ENCODE measurements at places on chromosomes 4 and X.

DNA sequence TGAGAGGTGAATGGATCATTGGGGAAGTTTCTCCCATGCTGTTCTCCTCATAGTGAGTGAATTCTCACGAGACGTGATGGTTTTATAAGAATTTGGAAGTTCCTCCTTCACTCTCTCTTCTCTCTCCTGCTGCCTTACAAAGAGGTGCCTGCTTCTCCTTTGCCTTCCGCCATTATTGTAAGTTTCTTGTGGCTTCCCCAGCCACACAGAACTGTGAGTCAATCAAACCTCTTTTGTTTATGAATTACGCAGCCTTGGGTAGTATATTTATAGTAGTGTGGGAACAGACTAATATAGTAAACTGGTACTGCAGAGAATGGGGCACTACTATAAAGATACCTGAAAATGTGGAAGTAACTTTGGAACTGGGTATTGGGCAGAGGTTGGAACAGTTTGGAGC lies 7.8 kb upstream of the CTAG2 start:
- DNase-seq: no peak

- DNase-seq: no peak
These were observed 204.4 kb upstream of the MAMLD1 start for GRCh38 chrX:150158554-150159332.

DNA sequence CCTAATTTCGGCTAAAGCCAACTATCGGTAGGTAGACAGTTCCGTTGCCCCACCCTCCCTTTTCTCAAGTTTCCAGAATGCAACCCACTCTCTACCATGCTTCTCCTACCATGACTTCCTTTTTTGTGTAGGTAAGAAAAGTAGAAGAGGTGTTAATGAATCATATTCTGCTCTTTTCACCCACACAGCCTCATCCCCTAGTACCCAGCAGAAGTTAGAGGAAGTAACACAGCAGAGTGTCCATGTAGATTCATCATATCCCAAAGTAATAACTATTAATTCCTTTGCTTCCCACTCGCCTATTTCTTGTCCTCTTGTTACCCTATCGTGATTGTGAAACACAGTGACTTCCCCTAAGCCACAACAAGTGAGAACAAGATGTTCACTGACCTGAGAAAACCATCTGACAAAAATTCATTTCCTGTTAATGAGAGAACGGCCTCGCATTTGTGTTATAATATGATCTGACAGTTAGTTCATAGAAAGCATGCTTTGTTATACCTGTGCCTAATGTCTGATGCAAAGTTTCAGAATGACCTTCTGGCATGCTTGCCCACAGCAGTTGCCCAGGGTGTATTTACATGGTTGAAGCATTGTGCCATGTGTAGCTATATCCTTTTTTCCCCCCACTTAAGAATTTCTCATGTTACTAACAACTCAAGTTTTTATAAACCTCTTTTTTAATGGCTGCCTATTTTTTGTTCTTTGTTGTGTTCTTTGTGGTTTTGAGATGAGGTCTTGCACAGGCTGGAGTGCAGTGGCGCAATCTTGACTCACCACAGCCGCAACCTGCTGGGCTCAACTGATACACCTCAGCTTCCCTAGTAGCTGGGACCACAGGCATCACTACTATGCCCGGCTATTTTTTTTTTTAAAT lies 185.6 kb downstream of the RAP1GDS1 start:
- no peak for DNase-seq

DNA sequence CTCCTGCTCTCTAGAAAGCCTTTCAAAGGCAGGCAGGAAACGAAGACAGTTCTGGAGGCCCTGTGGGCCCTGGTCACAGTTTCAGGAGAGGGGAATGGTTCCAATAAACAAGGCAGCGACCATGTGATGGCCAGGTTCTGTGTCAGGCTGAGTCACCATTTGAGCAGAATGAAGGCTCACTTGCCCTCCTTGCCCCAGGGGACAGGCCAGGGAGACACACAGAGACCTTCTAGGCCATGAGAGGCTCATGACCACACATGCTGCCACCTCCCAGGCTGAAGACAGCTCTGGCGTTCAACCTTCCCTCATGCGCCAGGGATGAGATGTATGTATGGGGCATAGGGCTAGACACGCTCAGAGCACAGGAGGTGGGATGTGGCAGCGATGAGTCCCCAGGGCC lies 22.9 kb upstream of the TRIM2 start:
- DNase-seq: no peak

DNA sequence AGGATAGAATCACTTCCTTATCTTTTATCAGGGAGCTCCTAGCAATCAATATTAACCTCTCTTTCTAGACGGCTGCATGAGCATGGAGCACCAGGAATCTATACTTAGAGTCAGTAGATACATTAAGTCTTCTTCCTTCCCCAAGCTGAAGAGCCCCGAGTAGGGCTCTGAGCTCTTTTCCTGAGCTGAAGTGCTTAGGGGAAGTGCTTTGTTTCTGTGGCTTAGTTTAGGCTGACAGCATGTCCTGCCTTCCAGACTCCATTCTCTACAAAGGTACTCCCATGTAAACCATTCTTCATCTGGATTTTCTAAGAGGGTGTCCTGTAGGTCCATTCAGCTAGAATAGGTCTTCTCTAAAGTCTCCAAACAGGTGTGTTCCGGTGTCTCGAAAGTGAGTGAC lies 127.5 kb upstream of the AFF2 start:
- DNase-seq: no peak

GRCh38 chr4:40669504-40669903 lies 39.8 kb upstream of the RBM47 start:
- DNase-seq: no peak

- DNase-seq: no peak
These were observed 301.7 kb upstream of the CPEB2 start for GRCh38 chr4:14700544-14700943.

- DNase-seq: peak; percentile 49
These were observed 94.9 kb upstream of the TBC1D9 start for GRCh38 chr4:140851032-140851636.

DNA sequence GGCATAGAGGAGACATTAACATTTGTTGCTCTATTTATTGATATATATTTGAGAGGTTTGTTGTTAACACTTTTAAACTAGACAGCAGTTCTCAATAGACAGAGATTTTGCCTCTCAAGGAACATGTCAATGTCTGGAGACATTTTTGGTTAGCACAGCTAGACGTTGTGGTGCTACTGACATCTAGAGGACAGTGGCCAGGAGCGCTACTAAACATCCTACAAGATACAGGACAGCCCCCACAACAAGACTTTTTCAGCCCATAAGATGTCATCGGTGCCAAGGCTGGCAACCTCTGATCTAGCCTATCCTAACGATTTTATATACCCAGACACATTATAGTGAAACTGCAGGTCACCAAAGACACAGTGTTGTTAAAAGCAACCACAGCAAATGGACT lies 18.4 kb upstream of the CTSO start:
- no peak for DNase-seq

GRCh38 chr4:162782096-162782777 lies 384.5 kb downstream of the NAF1 start:
- DNase-seq: no peak

DNA sequence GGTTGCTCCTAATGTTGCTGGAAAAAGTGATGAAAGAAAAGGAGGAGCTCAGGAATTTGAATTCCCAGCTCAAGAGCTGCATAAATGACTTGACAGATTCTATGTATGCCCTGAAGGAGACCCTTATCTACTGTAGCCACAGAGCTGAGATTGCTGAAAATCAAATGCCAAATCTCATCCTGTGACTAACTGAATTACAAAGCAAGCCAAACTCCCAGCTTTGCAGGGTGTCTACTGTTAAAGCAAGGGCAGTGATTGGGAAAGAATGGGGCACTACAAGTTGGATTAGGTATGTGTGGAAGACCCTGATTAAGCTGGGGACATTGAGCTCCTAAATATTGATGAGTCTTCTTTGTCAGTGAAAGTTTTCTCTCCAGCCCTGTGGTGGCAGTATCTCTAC lies 20.8 kb upstream of the SMIM9 start:
- no peak for DNase-seq

DNA sequence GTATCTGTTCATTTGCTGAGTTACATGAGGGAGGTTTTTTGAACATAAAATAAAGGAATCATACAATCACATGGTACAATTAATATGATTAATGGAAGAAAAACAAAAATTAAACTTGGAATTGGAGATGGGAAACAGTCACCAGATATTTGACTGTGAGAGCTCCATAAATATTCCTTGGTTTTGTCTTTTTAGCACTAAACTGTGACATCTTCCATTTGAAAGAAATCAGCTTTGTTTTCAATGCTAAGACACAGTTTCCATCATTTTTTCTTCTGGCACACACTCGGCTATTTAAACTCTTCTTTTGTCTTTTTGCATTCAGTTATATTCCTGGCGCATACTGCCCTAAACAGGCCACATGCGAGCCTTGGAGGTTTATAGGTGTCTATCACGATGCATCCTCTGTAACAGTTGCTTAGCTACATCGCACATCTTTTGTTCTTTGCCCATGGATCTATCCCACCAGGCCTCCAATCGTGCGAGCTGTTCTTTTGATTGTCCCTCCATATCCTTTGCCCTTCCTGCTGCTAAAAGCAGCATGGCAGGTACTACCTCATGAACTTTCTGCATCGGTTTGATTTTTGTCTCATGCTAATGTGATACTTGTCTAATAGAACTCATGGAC lies 158.3 kb downstream of the LDB2 start:
- no peak for DNase-seq

DNA sequence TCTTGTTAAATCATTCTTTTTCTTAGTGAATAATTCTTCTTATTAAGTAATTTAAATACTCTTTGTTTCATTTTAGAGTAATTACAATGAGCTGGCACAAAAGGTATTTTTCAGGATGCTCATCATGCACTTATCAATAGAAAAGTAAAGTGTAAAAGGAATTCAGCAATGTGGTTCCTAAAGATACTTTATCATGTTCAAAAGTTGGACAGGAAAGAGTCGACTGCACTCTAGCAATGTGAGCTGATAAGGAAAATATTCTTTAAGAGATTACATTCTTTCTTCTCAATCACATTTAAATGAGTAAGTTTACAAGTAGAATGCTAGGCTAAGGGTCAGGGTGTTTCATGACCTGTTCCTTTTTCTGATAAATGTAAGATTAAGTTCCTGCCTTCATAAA lies 609.5 kb upstream of the FAM241A start:
- no peak for DNase-seq

DNA sequence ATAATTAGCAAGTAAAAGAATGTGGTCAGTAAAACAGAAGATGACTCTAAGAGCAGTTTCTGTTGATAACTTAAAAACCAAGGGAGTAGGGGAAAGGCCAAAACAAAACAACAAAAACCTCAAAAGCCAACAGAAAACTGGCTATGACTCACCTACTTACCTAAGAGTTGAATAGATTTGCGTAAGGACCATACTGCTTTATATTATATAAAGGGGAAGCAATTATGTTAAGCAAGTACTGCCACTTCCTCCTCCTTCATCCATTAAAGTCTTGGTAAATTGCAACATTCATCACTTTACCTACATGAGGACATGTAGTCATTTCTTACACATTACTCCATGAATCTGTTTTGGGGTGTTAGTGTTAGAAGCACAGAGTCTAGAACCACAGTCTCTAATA lies 85.9 kb upstream of the FAM47A start:
- no peak for DNase-seq

Measured in A549 (cell line).